ENCODE measurements at places on chromosomes 7 and 10. TPM values are rescaled to one million over a fixed set of nuclear protein-coding genes. Genes with fewer than 3 reads are reported as not detected.

- no peaks in the 10 kb centered on the region for H3K27me3 ChIP-seq
- DNase-seq: no peak
- H3K36me3 ChIP-seq: no peaks in the 10 kb centered on the region
- no peak overlapping the region for H3K27ac ChIP-seq
Observed at GRCh38 chr7:39353615-39354376, 212.4 kb upstream of the YAE1 start.

GRCh38 chr10:26464632-26465280, 26.6 kb downstream of the APBB1IP start:
- peaks cover 3% of the 10 kb centered on the region for H3K36me3 ChIP-seq
- no peak overlapping the region for H3K4me3 ChIP-seq
- H3K27ac ChIP-seq: no peak overlapping the region
- H3K4me1 ChIP-seq: peaks cover 61% of the 10 kb centered on the region
- H3K27me3 ChIP-seq: no peaks in the 10 kb centered on the region
- no peak for DNase-seq

GIMAP5 gene
- 70.4 TPM for total RNA-seq

- DNase-seq: peak; percentile 77
- peaks cover 79% of the 10 kb centered on the region for H3K4me1 ChIP-seq
- peak overlapping the region; percentile 69 for H3K27ac ChIP-seq
- H3K4me3 ChIP-seq: peak overlapping the region; percentile 45
Observed at GRCh38 chr10:133260895-133261725, 15.6 kb downstream of the ADAM8 start.

- H3K36me3 ChIP-seq: no peaks in the 10 kb centered on the region
- no peaks in the 10 kb centered on the region for H3K4me1 ChIP-seq
- H3K4me3 ChIP-seq: no peak overlapping the region
- no peak for DNase-seq
- H3K27me3 ChIP-seq: no peaks in the 10 kb centered on the region
Observed at GRCh38 chr7:42650171-42650570, 261.7 kb downstream of the C7orf25 start.

EEPD1 gene
- total RNA-seq: 0.84 TPM

GRCh38 chr7:12490107-12490688, 80.3 kb upstream of the SCIN start:
- no peak overlapping the region for H3K27ac ChIP-seq
- no peaks in the 10 kb centered on the region for H3K4me1 ChIP-seq
- no peaks in the 10 kb centered on the region for H3K36me3 ChIP-seq
- H3K4me3 ChIP-seq: no peak overlapping the region
- no peak for DNase-seq

GRCh38 chr10:80444124-80444523, 10.0 kb upstream of the TSPAN14 start:
- H3K4me3 ChIP-seq: no peak overlapping the region
- no peaks in the 10 kb centered on the region for H3K27me3 ChIP-seq
- no peaks in the 10 kb centered on the region for H3K36me3 ChIP-seq
- DNase-seq: no peak

GRCh38 chr7:40808378-40808942, 673.7 kb downstream of the SUGCT start:
- no peaks in the 10 kb centered on the region for H3K36me3 ChIP-seq
- no peak overlapping the region for H3K27ac ChIP-seq
- no peaks in the 10 kb centered on the region for H3K4me1 ChIP-seq
- no peaks in the 10 kb centered on the region for H3K27me3 ChIP-seq
- no peak for DNase-seq

DNA sequence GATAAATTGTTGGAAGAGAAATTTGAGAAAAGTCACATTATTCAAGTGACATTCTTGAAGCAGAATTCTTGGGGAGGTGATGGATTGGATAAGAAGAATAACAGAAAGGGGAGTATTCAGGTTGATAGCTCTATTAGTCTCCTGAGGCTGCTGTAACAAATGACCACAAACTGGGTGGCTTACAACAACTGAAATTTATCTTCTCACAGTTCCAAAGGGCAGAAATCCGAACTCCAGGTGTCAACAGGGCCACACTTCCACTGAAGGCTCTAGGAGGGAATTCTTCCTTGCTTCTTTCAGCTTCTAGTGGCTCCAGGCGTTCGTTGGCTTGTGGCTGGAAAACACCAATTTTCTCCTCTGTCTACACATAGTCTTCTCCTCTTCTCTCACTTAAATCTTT, 99.8 kb downstream of the TES start:
- no peak overlapping the region for H3K4me3 ChIP-seq
- no peaks in the 10 kb centered on the region for H3K36me3 ChIP-seq
- no peak for DNase-seq
- H3K27ac ChIP-seq: no peak overlapping the region
- H3K27me3 ChIP-seq: no peaks in the 10 kb centered on the region

DNA sequence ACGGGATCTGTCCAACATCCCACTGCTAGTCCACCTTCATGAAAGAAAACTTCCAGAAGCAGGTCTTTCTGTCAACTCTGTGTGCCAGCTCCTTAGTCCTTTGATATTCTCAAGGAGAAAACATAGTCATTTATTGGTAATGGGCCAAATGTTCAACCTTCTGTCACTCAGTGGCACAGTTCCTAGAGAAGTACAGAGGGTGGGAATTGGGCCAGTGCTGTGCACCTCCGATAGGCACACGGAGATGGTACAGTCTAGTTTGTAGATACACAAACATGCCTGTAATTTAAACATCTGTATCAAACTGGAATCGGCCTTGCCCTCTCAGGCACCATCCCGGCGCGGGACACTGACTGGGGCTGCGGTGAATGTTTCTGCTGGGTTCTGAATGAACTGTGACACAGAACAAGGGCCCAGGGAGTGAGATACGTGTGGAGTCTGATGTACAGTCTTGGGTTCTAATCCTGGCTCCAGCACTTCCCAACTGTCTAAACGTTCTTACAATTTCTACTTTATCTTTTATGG, 213.9 kb upstream of the SHH start:
- H3K4me1 ChIP-seq: no peaks in the 10 kb centered on the region
- H3K4me3 ChIP-seq: no peak overlapping the region
- no peak for DNase-seq
- H3K27ac ChIP-seq: no peak overlapping the region

GRCh38 chr7:95295397-95295796, 28.9 kb downstream of the PON1 start:
- no peaks in the 10 kb centered on the region for H3K27me3 ChIP-seq
- no peaks in the 10 kb centered on the region for H3K4me1 ChIP-seq
- DNase-seq: no peak
- H3K4me3 ChIP-seq: no peak overlapping the region

DNA sequence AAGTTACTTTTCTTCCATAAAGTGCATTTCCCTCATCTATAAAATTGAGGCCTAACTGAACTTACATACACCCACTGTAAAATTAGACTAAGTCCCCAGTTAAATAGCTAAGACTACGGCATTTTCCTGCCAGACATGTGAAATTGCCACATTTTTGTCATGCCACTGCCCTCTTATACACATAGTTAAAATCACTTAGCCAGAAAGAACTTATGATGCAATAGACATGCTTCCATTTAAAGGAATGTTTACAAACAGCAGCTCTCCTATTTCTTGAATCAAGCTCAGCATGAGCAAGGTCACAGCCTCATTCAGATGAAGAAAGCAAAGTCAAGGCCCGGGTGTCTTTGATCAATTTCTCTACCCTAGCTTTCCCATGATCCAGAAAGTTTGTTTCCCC, 175.7 kb downstream of the LRRN3 start:
- H3K27ac ChIP-seq: no peak overlapping the region
- no peaks in the 10 kb centered on the region for H3K36me3 ChIP-seq
- H3K4me1 ChIP-seq: no peaks in the 10 kb centered on the region
- H3K4me3 ChIP-seq: no peak overlapping the region

ITPRIP gene
- 13.1 TPM for total RNA-seq

CDK14 gene
- total RNA-seq: 0.20 TPM

GRCh38 chr10:13095929-13096328, 4.0 kb upstream of the OPTN start:
- H3K27me3 ChIP-seq: no peaks in the 10 kb centered on the region
- no peak for DNase-seq
- H3K36me3 ChIP-seq: no peaks in the 10 kb centered on the region
- no peak overlapping the region for H3K27ac ChIP-seq
- peaks cover 10% of the 10 kb centered on the region for H3K4me1 ChIP-seq

GRCh38 chr7:77687100-77687746, 9.0 kb upstream of the RSBN1L start:
- H3K27me3 ChIP-seq: no peaks in the 10 kb centered on the region
- no peaks in the 10 kb centered on the region for H3K36me3 ChIP-seq
- H3K27ac ChIP-seq: no peak overlapping the region

ANKRD26 gene
- 9.5 TPM for total RNA-seq

SERPINE1 gene
- total RNA-seq: 0.31 TPM

GRCh38 chr10:63166742-63167258, 33.7 kb downstream of the NRBF2 start:
- peak; percentile 36 for DNase-seq
- H3K4me1 ChIP-seq: no peaks in the 10 kb centered on the region

- no peaks in the 10 kb centered on the region for H3K4me1 ChIP-seq
- no peaks in the 10 kb centered on the region for H3K36me3 ChIP-seq
- no peak overlapping the region for H3K4me3 ChIP-seq
- no peak for DNase-seq
Observed at GRCh38 chr10:30970760-30971460, 60.8 kb downstream of the ZNF438 start.

- H3K27me3 ChIP-seq: no peaks in the 10 kb centered on the region
- H3K36me3 ChIP-seq: peaks cover 18% of the 10 kb centered on the region
- DNase-seq: peak; percentile 80
- no peak overlapping the region for H3K27ac ChIP-seq
- H3K4me3 ChIP-seq: peak overlapping the region; percentile 13
- H3K4me1 ChIP-seq: peaks cover 98% of the 10 kb centered on the region
Observed at GRCh38 chr7:50342616-50343114, 38.1 kb downstream of the IKZF1 start.

DNA sequence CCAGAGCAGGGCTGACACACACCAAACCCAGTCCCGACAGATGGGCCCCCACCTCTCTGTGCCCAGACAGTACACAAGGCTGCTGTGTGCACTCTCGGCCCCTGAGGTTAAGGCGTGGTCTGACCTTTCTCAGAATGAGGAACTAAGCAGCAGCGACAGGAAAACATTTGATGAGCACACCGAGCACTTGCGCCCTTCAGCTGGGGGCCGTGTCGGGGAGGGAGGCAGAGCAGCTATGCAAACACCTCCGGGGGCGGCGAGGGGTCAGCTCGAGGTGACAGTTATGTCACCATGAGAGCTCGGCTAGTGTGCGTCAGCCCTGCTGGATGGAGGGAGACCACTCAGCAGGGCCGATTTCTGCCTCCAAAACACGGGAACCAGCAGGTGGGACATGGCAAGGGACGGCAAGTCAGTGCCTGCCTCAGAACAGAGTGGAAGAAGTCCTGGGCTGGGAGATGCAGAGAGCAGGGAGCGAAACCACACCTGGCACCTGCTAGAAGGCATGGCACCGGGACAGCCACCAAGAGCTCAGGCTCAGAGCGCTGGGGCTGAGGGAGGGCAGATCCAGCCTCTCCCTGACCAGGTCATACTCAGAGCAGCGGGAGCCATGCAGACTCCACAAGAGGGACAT, 57.4 kb downstream of the CHST15 start:
- H3K4me3 ChIP-seq: no peak overlapping the region
- peaks cover 7% of the 10 kb centered on the region for H3K4me1 ChIP-seq
- DNase-seq: no peak
- H3K27ac ChIP-seq: no peak overlapping the region
- H3K36me3 ChIP-seq: no peaks in the 10 kb centered on the region

- no peak overlapping the region for H3K4me3 ChIP-seq
- no peak for DNase-seq
- H3K4me1 ChIP-seq: no peaks in the 10 kb centered on the region
- H3K27me3 ChIP-seq: no peaks in the 10 kb centered on the region
- H3K27ac ChIP-seq: no peak overlapping the region
Observed at GRCh38 chr7:158187694-158187994, 400.0 kb downstream of the PTPRN2 start.

DNA sequence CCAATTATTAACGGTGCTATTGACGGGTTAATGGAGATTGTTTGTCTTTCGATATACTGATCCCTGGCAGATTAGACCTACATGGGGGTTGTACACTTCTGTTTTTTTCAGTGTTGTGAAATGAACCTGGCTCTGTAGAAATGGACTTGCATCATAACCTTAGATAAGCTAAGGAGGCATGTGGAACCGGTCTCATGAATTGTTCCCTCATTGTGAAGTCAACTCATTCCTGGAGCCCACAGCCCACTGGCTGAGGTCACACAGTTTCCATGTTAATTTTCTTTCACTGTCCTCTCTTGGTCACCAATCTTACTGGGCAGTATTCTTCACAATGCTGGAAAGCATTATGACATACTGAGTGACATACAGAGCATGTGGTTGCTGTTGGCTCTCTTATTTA, 202.8 kb downstream of the BMPER start:
- no peak overlapping the region for H3K4me3 ChIP-seq
- DNase-seq: no peak
- no peak overlapping the region for H3K27ac ChIP-seq
- H3K36me3 ChIP-seq: no peaks in the 10 kb centered on the region

- no peak overlapping the region for H3K4me3 ChIP-seq
- no peaks in the 10 kb centered on the region for H3K36me3 ChIP-seq
- no peaks in the 10 kb centered on the region for H3K27me3 ChIP-seq
- no peaks in the 10 kb centered on the region for H3K4me1 ChIP-seq
- no peak for DNase-seq
Observed at GRCh38 chr7:85554236-85555178, 367.7 kb upstream of the SEMA3D start.

DNA sequence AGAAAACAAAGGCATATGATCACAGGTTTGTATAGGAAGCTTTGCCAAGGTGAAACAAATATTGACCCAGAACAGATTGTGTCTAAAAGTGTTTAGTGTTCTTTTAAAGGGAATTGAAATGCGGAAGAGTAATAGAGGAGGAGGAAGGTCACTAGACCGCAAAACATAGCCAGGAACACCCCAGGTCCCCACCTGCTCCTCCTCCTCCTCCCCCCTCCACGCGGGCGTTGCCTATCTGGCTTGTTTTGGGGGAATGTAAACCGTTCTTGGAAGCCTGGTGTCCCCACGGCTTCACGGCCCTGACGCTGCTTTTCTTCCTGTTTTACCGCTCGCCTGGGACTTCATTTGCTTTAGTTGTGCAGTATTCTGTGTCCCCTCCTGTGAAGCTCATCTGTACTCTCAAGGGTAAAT, 81.0 kb upstream of the PFKP start:
- H3K27me3 ChIP-seq: peaks cover 9% of the 10 kb centered on the region
- H3K27ac ChIP-seq: no peak overlapping the region
- DNase-seq: no peak
- no peaks in the 10 kb centered on the region for H3K4me1 ChIP-seq
- H3K4me3 ChIP-seq: no peak overlapping the region

DNA sequence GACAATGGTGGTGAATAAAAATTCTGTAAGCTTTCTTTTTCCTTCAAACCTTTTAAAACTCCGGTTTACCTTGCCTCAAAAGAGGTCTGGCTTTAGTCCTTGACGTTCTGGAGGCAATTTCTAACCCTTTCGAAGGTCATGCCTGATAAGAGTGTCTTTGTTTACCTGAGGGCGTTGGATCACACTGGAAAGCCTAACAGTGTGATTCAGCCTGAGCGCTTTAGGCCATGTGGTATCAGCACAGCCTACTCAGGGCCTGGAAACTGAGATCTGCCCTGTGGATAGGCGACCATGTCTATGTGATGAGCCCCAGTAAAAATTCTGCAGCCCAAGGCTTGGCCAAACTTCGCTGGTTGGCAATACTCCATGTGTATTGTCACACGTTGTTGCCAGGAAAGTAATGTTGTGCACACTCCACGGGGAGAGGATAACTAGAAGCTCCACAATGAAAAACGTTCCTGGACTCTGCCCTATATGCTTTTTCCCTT, 10.7 kb downstream of the CCDC6 start:
- H3K27me3 ChIP-seq: no peaks in the 10 kb centered on the region
- no peak overlapping the region for H3K4me3 ChIP-seq
- peaks cover 14% of the 10 kb centered on the region for H3K4me1 ChIP-seq
- no peak overlapping the region for H3K27ac ChIP-seq
- no peaks in the 10 kb centered on the region for H3K36me3 ChIP-seq

GSAP gene
- 2.9 TPM for total RNA-seq

Data from CD8-positive, alpha-beta memory T cell (primary cell).